Tibial nerve (tissue), 4 donors: ENCODE measurements at places on chromosomes 3 and 15.

- no peak for DNase-seq
Observed at GRCh38 chr3:17555525-17555924, 186.9 kb downstream of the TBC1D5 start.

DNA sequence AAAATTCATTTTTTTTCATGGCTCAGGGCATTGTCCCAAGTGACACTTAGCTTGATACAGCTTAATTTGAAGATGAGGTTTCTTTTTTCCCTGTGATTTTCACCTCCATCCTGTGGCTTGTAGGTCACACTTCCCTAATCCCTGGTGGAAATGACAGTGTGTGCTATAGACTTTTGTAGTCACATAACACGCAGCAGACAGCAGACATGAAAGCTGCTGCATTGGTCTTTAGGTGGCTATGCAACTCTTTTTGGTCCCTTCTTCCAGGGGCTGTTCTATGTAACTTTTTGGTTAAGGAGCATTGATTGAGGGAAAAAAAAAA lies 38.8 kb downstream of the TRAK1 start:
- no peak for DNase-seq

DNA sequence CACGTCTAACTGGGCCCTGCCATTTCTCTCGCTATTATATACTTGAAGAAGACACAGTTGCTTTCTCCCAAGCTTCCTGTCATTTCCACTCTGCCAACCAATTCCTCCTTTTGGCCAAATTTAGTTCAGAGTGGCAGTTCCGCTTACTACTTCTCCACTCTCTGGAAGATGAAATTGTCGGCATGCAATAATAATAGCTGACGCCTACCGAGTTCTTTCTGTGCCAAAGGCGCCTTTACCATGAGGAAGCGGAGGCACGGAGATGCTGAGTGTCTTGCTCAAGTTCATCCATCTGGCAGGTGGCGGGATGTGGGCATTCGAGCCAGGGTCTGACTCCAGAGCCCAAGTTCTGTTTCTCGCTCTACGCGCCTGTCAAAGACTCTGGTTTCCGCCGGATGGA lies 14.6 kb upstream of the NRROS start:
- no peak for DNase-seq

DNA sequence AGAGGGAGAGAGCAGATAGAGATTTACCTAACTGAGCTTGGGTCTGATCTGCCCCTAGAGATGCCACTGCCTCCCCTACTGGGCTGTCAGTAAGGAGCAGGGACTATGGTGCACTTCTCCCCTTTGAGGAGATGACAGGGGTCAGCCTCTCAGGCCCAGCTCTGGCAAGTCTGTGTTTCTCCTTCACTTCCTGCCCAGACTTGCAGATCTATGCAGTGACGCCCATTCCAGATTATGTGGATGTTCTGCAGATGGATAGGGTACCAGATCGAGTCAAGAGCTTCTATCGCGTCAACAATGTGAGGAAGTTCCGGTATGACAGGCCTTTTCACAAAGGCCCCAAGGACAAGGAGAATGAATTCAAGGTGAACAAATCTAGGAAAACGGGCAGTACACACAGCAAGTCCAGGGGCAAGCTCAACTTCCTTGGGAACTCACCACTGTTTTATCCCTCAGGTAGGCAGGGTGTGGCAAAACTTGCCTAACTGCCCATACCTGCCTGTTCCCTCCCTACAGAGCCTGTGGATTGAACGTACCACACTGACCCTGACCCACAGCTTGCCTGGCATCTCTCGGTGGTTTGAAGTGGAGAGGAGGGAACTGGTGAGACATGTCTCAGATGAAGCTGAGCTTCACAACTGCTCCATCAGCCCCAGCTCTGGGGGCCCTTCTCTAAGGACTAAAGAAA lies 29.1 kb upstream of the MANF start:
- no peak for DNase-seq

DNA sequence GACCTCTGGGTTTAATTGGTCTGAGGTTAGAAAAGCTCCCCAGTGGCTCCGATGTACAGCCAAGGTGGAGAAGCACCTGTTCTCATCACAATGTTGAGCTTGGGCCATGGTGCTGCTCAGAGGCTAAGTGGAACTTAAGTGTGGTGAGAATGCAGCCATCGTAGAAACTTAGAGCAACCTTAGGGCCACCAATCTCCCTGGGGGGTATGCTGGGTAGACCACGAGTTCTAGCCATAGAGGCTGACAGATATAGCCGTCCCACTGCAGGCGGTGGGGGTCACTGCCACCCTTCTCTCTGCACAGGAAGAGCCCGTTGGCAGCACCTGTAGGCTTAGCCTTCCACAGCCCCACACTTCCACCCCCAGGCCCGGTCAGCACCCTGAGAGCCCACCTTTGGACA lies 38.0 kb downstream of the MGLL start:
- DNase-seq: no peak

DNA sequence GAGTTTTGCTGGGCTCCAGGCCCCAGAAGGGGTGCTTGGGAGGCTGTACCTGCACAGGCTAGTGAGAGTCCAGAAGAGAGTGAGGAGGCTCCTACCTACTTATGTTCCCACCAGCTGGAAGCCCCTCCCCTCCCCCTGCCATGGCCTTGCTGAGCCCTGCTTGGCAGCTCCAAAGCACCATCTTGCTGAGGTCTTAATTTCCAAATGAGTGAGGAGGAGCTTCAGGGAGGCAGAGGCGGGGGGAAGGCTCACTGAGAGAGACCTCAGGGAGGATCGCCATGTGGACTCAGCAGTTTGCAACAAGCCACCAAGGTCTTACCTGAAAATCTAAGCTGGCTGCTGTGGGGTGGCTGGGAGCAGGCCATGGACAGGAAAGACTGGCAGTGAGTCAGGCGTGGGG lies 8.7 kb upstream of the CACNA2D2 start:
- DNase-seq: no peak

- no peak for DNase-seq
Observed at GRCh38 chr15:69093127-69093526, 67.3 kb upstream of the GLCE start.

GRCh38 chr15:47409600-47409999 lies 307.7 kb upstream of the SEMA6D start:
- DNase-seq: no peak

DNA sequence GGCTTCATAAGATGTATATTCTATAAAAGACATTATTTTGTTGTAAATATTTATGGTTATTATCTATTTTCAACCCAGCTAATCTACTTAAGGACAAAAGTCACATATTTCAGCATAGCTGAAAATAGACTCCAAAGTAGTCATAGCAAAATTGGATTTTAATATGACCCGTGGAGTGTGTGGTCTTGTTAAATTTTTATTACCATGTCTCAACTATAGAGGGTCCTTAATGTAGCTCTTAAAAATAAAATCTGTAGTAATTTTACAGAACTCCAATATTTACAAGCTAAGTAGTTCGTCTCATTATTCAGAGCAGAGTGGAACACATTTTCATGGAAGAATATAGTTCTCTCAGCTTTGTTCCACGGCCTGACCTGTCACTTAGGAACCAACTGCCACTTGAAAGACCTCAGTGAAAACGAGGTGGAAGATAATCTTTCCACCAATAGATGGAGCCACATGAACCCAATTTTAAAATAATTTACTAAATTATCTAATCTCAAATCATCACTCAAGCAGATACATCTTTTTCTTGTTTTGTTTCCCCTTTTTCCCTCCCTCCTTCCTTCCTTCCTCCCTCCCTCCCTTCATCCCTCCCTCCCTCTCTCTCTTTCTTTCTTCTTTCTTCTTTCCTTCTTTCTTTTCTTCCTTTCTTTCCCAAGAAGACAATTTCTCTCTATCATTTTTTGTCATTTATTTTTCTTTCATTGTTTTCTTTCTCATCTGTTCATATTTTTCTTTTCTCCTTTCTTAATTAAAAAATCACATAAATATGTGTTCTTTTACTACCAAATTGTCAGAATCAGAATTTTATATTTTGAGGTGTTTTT lies 97.2 kb downstream of the CLDN1 start:
- no peak for DNase-seq

GRCh38 chr3:129040039-129040336 lies 20.6 kb upstream of the GP9 start:
- DNase-seq: no peak

DNA sequence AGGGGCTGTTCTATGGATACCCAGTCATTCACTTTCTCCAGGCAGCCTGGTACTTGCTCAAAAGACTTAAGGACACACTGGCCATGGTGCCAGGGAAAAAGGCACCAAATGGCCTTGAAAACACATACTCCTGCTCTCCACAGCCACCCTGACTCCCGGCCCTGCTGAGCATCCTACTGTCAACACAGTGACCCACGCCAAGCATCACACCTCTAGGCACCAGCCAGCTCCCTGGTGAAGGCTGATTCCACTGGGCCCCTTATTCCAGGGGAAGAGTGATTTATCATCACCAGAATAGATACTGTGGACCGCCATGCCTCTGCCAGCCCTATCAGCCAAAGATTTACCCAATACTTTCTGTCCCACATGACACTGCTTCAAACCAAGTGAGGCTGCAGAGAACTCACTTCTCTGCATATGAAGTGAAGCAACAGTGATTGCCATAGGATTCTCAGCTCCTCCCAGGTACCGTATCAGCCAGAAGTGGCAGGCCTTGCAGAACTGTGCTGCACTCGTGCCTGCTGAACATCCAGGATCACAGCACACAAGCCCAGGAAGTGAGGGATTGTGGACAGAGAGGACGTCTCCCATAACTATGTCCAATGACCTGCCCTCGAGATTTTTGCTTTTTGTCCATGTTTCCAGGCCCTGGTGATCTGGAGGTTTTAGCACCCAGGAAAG lies 63.7 kb downstream of the WHAMM start:
- DNase-seq: no peak

GRCh38 chr3:72200332-72200731 lies 415.4 kb upstream of the PROK2 start:
- DNase-seq: no peak

DNA sequence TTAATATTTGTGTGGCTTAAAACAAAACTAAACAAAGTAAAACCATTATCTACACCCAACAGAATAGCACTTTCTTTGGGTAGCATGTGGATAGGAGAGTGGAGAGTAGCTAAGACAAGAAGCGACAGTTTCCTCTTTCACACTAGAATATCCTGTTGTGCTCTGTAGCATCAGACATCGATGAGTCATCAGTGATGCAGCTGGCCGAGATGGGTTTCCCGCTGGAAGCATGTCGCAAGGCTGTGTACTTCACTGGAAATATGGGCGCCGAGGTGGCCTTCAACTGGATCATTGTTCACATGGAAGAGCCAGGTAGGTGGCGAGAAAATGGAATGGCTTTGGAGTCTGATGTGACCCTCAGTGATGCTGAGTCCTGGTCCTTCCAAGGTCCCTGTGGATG lies 108.1 kb downstream of the USP13 start:
- DNase-seq: no peak

DNA sequence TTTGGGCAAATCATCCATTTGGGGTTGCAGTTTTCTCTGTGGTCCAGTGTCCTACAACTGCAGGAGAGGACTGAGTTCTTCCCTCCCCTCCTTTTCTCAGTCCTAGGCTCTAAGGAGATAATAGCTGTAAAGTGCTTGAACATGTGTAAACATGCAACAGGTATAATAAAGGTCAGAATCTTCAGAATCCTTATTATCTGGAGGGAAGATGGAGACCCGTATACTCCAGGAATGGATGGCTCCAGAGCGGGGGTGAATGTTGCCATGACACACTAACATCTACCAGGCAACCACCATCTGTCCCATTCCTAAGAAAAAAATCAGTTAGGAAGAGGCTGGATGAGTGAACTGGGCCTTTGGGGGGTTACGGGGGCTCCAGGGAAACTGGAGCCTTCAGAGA lies 39.7 kb upstream of the GLCE start:
- no peak for DNase-seq

DNA sequence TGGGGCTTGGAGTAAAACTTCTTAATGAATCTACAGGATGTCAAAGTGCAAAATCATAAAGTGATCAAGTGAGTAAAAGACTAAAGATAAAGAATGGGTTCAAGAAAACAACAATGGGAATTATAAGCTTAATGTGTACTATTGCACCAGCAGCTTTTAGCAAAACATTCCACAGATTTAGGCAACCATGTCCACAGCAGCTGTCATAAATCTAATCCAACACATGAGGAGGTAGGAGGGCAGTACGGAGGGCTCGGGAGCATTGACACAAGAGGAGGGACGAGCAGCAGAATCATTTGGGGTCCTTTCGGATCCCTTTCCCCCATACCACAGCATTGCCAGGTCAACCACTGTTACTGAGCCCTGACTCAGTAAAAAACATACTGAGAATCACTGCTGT lies 464.3 kb upstream of the WNT5A start:
- no peak for DNase-seq

DNA sequence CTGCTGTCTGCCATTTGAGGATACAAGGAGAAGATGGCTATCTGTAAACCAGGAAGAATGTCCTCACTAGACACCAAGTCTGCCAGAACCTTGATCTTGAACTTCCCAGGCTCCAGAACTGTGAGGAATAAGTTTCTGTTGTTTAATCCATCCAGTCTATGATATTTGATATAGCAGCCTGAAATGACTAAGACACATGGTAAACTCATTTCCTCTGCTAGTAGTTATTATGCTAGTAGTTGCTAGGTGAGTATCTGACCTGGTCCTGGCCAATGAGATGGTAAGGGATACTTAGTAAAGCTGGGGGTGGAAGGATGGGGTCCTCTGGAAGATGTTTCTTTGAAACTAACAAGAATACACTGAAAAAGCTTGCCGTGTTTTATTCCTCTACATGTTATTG lies 280.7 kb upstream of the ARHGEF26 start:
- DNase-seq: no peak

GRCh38 chr3:115838786-115839185 lies 215.5 kb downstream of the GAP43 start:
- DNase-seq: no peak

DNA sequence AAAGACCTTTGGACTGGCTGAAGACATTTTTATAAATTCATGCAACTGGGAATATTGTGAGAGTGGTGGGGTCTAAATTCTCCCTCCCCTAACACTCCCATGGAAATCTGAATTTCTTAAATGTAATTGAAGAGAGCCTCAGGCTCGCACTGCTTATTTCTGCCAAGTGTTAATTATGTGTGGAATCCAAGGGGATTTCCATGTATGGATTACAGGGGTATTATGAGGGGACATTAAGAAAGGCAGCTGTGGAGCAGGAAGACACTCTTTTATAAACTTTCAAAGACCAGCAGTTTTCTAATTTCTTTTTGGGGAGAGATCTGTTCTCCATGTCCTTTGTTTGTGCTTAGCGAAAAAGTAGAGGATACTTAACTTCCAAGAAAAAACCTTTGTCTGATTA lies 152.1 kb upstream of the TBL1XR1 start:
- DNase-seq: no peak

DNA sequence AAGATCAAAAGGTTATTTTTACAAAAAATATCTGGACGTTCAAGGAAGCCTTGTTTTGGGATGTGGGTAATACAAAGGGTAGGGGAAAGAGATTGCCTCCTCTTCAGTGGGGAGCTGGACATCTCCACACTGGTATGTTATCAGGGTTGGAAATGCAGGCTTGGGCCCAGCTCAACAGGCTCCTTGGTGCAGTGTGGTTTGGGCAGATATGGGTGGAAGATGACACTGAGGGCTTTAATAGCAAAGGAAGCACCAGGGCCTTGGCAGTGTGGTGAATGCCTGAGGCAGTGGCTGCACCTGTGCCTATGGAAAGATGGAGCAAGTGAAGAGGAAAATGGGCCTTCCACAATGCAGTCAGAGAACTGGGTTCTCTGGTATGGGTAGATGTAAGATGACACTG lies 11.2 kb upstream of the MED12L start:
- no peak for DNase-seq

- DNase-seq: no peak
Observed at GRCh38 chr3:8767667-8768363, 1.6 kb downstream of the OXTR start.

- DNase-seq: no peak
Observed at GRCh38 chr3:108346301-108347227, 50.2 kb downstream of the HHLA2 start.
